ENCODE measurements at places on chromosomes 2 and 18.
A peak's percentile ranks its signal among the peaks of the same experiment; 100 is the strongest.

- DNase-seq = no peak
Observed at GRCh38 chr2:61943251-61943650, 37.8 kb downstream of the COMMD1 start.

DNA sequence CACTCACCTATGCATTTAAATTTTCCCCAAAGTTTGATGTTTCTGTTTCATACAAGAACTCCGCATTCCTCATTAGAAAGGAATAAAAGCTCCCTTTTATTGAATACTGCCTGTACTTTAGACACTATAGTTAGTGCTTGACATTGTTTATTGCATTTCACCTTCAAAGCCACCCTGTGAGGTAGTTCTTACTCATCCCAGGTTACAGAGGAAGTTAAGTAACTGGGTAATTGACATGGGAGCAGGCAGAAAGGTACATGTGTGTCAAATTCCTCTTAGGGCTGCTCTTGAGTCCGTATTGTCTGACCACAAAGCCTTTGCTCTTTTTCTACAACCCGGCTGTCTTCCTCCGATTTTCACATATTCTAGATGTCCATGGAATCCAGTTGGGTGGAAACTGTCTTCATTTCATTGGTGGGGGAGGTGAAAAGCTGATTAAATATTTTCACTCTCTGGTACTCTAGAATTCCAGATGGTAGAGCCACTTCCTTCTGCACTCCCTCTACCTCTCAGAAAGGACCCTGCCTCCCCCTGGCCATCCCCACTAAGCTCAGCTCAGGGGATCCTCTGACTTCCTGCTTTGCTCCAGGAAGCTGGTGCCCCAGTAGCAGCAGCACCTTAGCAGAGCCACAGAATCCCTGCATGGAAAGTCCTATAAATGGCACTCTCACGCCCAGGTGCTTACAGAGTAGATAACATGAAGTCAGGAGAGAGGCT lies 319.2 kb downstream of the LRATD1 start:
- DNase-seq = no peak

DNA sequence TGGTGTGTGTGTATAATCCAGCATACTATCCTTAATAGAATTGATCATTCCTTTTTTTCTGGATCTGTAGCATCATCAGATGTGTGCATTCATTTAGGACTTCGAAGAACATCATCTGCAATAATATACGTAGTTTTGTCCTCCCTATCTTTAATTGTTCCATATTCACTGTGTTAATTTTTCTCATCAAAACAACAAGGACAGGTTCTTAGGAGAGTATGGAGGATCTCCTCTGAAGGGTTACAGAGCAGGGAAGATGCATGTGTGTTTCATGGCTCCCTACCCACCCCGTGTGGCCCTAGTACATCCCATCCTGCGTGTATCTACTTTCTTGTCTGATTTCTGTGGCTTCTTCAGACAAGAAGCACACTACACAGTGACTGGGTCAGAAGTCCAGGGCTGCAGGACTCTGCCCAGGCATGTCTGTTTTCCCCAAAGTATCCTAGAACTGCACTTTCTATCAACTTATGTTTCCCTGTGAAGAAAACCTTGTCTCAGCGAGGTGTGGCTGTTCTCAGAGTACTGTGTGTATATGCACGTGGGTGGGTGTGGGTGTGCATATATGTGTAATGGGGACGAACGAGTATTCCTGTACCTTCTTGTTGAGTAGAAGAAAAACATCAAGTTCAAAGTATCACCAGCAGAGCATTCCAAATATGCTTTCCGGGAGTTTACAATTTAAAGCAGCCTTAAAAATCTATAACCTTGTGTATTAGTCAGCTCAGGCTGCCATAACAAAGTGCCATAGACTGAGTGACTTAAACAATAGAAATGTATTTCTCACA lies 220.4 kb upstream of the FOSL2 start:
- no peak for DNase-seq

DNA sequence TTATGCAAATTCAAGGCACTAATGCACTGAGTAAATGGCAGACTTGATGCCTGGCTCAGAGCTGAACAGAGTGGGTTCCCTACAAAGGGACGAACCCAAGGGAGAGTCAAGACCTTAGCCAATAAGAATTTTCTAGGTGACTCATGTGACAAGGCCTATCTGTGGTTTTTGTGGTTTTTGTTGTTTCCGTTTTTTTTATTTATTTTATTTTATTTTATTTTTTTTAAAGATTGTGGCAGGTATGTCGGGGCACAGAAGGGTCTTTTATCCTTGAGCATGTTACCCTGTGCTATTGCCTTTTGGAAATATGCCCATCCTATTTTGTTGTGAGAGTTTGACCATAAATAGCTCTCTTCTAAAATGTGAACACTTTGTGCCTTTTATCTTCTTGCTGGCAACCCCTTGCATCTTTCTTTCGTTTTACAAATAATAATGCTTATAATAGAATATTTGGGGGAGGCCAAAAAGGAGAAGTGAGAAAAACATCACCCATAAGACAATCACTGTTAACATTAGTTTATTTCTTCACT lies 113.4 kb upstream of the AQP4 start:
- no peak for DNase-seq

- DNase-seq = no peak
Observed at GRCh38 chr2:102483086-102483485, 10.1 kb downstream of the SLC9A4 start.

GRCh38 chr18:53843763-53844162 lies 380.7 kb downstream of the MBD2 start:
- DNase-seq = no peak

GRCh38 chr2:210086292-210086691 lies 83.9 kb downstream of the RPE start:
- DNase-seq = no peak

- DNase-seq = no peak
Observed at GRCh38 chr2:112483042-112483473, 1.1 kb downstream of the TTL start.

DNA sequence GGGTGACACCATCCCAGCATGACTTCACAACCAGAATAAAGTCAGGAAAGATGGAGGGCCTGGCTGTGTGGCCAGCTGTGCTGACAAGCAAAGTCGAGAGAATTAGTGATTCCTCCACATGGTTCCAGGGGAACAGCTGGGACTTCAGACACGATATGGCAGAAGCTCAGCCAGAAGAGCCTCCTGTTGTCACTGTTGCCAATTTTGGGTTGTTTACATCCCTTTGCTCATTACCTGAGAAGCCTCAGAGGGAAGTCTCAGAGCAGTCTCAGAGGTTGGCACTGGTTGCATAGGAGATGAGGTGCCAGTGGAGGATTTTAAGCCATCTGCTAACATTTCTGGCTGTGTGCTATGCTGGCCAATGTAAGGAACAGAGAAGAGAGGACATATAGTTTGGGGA lies 16.0 kb downstream of the LINC00305 start:
- DNase-seq = no peak

- no peak for DNase-seq
Observed at GRCh38 chr2:169080250-169081069, 11.1 kb downstream of the DHRS9 start.

- DNase-seq = no peak
Observed at GRCh38 chr2:138209009-138209408, 244.7 kb downstream of the HNMT start.

- DNase-seq = no peak
Observed at GRCh38 chr2:182031956-182032355, 46.3 kb downstream of the PPP1R1C start.

DNA sequence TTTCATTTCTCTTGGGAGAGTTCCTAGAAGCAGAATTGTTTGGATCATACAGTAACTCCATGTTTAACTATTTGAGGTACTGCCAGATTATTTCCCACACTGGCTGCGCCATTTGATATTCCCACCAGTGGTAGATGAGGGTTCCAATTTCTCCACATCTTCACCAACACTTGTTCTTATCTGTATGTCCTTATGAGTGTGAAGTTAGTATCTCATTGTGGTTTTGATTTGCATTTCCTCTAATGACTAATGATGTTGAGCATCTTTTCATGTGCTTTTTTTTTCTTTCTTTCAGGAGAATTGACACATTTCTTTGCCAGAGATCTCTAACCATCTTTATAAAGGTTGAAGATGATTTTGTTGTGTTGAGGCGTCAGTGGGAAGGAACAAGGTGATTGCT lies 4.1 kb upstream of the MGAT5 start:
- DNase-seq = no peak

DNA sequence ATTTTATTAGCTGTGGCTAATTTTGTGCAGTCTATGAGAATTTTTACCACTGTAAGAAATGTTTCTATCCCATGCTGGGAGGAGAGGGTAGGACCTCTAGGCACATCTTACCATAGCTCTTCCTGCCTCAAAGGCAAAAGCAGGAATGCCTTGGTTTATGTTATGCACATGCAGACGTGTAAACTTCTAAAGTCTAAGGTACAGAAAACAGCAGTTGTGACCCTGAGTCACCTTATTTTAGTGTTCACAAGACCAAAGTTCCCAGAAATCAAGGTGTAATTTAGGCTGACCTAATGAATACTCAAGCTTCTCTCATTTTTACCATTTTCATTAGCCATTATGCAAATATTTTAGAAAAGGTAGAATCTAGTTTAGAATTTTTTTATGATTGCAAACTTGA lies 15.4 kb upstream of the WIPF1 start:
- no peak for DNase-seq

GRCh38 chr2:238171575-238172187 lies 12.9 kb downstream of the ERFE start:
- no peak for DNase-seq

DNA sequence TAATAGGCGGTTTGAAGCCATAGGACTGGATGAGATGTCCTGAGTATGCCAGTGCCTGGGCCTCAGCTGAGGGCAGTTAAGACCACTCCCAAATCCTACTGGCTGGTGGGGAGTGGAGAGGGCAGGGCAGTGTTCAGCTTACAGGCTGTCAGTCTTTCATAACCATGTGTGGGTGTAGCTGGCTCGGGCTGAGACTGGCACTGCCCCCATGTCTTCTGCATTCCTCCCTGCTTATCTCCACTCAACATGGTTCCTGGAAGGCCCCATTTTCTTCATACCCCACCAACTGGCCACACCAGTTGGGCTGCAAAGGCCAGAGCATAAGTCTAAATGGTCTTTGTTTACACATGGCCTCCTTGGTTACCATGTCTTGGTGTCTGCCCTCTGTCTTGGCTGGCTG lies 17.2 kb upstream of the IL37 start:
- no peak for DNase-seq

GRCh38 chr2:10873171-10873570 lies 38.6 kb upstream of the KCNF1 start:
- DNase-seq = no peak

DNA sequence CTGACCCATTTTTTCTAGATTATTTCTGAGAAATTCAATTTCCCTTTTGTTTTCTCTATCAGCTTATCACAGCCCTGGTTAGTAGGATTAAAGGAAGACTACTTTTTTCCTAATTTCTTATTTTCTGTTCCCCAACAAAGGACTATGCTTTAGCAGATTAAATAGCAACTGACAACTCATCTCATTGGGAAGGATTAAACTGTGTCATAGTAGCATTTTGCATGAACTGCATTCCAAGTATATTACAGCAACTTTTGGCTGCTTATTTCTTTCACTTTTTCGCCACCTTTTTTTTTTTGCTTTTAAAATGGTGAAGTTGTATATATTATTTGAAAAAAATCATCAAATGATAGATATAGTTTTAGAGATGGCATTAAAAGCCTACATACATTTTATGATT lies 570.3 kb downstream of the FBXO15 start:
- DNase-seq = no peak

GRCh38 chr18:50009773-50010335 lies 185.1 kb downstream of the MYO5B start:
- peak; percentile 59 for DNase-seq

- DNase-seq = no peak
Observed at GRCh38 chr2:216645636-216645950, 12.4 kb downstream of the IGFBP2 start.

DNA sequence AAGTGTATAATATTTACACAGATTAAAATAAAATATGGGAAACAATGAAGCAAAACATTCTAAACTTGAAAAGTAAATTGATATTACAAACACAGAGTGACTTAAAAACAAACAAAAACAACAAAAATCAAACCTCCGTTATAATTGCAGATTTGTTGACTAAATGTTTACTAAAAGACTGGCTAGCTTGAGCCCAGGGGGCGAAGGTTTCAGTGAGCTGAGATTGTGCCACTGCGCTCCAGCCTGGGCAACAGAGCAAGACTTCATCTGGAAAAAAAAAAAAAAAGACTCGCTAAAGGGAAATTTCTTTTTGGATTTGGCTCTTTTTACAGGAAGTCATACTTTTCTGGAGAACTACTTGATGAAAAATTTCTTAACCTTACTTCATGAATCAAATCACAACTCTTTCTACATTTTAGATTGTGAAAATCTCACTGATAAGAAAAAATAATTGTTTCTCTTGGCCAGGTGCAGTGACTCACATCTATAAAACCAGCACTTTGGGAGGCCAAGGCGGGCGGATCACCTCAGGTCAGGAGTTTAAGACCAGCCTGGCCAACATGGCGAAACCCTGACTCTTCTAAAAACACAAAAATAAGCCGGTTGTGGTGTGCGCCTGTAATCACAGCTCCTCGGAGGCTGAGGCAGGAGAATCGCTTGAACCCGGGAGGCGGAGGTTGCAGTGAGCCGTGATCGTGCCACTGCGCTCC lies 9.7 kb downstream of the TFPI start:
- no peak for DNase-seq

DNA sequence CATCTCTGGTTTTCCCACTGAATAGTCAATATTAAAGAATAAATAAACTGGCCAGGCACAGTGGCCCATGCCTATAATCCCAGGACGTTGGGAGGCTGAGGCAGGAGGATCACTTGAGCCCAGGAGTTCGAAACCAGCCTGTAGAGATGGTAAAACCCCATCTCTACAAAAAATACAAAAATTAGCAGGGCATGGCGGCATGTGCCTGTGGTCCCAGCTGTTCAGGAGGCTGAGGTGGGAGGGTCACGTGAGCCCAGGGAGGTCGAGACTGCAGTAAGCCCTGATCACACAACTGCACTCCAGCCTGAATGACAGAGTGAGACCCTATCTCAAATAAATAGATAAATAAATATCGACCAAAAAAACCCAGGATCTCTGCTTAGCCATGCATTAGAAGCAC lies 50.2 kb upstream of the BIN1 start:
- DNase-seq = no peak

DNA sequence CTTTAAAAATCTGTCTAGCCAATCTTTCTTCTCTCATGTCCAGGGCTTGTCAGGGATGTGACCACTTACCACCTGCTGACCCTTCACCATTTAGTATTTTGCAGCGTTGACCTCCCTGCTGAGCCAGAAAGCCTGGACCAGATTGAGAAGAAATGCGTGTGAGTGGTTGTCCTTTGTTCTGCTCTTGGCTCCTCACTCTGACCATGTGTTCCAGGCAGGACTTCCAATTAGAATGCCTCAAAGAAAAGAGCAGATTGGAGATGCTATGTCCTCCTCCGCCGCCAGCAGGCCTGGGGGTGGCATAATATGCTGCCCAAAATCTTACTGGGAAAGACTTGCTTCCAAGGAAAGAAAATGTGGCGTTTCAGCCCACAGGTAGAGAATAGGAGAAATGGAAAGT lies 894.1 kb downstream of the SLC4A3 start:
- no peak for DNase-seq

- DNase-seq = no peak
Observed at GRCh38 chr18:60668583-60668982, 296.0 kb upstream of the MC4R start.

GRCh38 chr2:115303-115702 lies 69.0 kb upstream of the FAM110C start:
- DNase-seq = no peak

Measured in activated CD8-positive, alpha-beta memory T cell treated with anti-CD3 and anti-CD28 coated beads, Interleukin-2, amount 50 U/mL, for 48 hours (primary cell).